ENCODE measurements at places on chromosomes 12 and 14.

DNA sequence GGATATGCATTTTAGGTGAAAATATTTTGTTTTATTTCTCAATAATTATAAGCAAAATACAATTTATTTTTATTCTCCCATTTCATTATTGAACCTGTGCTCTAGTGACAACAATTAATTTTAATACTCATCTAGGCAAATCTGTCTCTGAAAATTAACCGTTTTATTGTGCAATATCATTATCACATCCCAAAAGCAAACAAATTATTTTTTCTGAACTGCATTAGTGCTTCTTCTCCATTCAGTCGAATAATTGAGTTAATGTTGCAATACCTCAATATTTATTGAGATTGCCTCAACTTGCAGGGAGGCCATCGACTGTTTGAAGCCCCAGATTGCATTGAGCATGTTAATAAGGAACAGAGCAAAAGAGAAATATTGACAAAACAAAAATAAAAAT is 303.2 kb upstream of the LRFN5 start:
- no peak for DNase-seq

- no peak for DNase-seq
Measured at GRCh38 chr14:80901260-80901659, 40.3 kb downstream of the CEP128 start.

- no peak for DNase-seq
Measured at GRCh38 chr12:58917699-58918468, 2.4 kb downstream of the LRIG3 start.

DNA sequence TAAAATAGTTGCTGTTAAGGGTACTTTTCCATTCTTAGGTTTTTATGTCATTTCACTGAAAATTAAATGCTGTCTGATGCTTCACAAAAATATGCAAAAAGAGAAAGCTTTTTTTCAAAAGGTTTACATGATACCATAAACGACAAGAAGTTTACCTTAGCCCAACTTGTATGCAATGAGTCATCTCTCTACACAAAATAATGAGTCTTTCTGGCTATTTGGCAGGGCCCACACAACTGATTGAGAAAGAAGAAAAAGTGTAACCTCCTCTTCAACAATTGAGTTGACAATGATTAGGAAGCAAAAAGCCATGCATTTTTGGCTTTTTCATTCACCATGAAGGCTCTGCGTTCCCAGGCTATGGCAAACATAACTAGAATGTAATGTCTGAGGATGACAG is 165.4 kb upstream of the CPNE8 start:
- no peak for DNase-seq

- no peak for DNase-seq
Measured at GRCh38 chr12:57418255-57418654, 12.6 kb downstream of the R3HDM2 start.

DNA sequence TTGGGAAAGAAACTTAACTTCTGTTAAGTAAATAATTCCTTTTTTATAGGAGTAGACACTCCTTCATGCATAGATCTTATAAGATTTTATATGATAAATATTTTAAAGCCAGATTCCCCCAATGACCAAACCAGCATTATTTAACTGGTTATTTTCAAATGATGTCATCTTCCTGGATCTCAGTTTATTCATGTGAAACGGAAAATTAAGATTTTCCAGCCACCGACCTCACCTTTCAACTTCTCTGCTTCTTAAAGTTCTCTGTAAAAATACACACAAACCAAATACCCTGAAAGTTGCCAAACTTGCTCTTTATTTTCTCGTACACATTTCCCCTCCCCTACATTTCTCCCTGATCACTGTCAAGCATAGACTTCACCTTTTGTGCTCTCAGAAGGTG is 364.2 kb downstream of the GALC start:
- DNase-seq, result no peak

GRCh38 chr12:62693376-62694050 is 226.9 kb downstream of the MON2 start:
- no peak for DNase-seq

- peak; percentile 68 for DNase-seq
Measured at GRCh38 chr14:52351233-52352060, 37.3 kb downstream of the PTGER2 start.

GRCh38 chr12:58877243-58877743 is 43.0 kb downstream of the LRIG3 start:
- DNase-seq, result peak; percentile 35

- peak; percentile 9 for DNase-seq
Measured at GRCh38 chr12:38543151-38543550, 226.6 kb downstream of the ALG10B start.

GRCh38 chr12:30979371-30980259 is 53.1 kb downstream of the TSPAN11 start:
- no peak for DNase-seq

DNA sequence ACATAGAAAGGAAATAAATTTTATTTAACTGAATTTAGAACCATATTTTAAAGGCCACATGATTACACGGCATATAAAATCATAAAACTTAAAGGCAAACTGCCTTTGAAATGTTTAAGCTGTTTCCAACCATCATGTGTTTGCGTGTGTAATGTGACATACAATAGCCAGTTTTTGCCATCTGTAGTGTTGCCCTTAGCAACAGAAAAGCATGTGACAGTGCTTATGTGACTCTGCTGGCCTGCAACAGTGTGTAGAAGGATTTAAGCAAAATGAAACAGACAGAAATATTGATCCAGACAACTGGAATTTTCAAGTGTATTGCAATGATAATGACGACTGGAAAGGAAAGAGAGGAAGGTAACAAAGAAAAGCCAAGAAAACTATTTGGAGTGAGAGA is 49.5 kb downstream of the TSPAN19 start:
- DNase-seq, result no peak

- DNase-seq, result peak; percentile 68
Measured at GRCh38 chr12:76346798-76347420, 1.3 kb downstream of the BBS10 start.

- DNase-seq, result no peak
Measured at GRCh38 chr14:37320106-37320505, 122.4 kb downstream of the MIPOL1 start.

DNA sequence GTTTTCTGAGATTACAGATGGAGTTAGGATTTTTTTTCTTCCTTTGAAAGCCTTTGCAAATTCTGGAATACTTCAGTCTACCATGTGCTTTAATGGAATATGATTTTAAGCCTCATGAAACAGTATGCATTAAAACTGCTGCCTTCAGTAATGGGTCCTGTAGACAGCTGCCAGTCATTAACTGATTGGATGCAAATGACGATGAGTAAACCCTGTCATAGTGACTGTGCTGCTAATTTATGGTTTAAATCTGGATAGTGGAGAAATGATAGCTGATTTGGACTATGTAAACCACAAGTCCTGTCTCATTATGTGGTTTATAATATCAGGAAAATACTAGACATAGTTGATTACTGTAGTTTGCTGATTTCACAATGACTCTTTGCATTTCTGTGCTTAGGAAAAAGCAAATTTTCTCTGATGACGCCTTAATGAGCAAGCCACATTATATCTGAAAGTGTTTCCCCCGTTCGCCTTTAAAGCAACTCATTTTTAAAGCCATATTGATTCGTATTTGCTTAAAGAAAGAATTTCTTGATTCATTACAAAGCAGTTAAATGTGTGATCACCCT is 217.6 kb downstream of the TMTC2 start:
- DNase-seq, result no peak

GRCh38 chr14:65206448-65207096 is 104.3 kb upstream of the MAX start:
- no peak for DNase-seq

GRCh38 chr14:102822311-102822863 is 45.1 kb downstream of the TRAF3 start:
- no peak for DNase-seq

DNA sequence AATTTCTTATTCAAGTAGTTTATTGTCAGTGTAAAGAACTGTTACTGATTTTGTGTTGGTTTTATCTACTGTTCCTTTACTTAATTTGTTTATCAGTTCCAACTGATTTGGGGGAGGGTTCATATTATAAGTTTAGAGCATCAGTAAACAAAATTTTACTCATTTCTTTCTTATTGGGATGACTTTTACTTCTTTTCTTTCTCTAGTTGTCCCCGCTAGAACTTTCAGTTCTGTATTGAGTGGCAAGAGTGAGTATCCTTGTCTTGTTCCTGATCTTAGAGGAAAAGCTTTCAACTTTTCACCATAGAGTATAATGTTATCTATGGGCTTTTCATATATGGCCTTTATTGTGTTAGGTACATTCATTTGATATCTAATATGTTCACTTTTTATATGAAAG is 584.1 kb downstream of the LRFN5 start:
- no peak for DNase-seq

GRCh38 chr14:53808042-53808441 is 148.6 kb downstream of the BMP4 start:
- DNase-seq, result no peak

Measured in hepatocyte (in vitro differentiated cells).